Pulmonary artery endothelial cell (primary cell): ENCODE measurements at places on chromosomes 1 and 21.

DNA sequence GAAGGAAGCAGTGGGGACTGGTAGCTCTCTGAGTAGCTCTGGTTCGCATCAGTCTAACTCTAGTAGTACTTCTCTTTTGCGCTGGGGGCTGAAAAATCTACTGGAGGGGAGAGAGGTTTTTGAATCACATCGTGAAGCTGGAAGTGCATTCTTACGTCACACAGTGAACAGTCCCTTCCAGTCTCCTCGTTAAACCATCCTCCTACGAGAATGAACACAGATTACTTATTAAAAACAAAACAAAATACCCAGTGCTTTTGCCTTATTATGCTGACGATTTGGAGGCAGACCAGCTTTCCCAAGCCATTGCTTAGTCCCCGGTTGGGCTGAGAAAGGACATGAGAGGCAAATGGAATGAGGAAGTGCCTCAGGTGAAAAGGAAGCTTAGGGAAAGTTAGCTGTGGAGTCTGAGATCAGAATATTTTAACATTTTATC is 16.1 kb downstream of the HUNK start:
- no peak for DNase-seq

GRCh38 chr1:97864615-97865014 is 56.2 kb downstream of the DPYD start:
- DNase-seq = no peak

GRCh38 chr1:234460652-234461051 is 18.3 kb downstream of the TARBP1 start:
- no peak for DNase-seq

DNA sequence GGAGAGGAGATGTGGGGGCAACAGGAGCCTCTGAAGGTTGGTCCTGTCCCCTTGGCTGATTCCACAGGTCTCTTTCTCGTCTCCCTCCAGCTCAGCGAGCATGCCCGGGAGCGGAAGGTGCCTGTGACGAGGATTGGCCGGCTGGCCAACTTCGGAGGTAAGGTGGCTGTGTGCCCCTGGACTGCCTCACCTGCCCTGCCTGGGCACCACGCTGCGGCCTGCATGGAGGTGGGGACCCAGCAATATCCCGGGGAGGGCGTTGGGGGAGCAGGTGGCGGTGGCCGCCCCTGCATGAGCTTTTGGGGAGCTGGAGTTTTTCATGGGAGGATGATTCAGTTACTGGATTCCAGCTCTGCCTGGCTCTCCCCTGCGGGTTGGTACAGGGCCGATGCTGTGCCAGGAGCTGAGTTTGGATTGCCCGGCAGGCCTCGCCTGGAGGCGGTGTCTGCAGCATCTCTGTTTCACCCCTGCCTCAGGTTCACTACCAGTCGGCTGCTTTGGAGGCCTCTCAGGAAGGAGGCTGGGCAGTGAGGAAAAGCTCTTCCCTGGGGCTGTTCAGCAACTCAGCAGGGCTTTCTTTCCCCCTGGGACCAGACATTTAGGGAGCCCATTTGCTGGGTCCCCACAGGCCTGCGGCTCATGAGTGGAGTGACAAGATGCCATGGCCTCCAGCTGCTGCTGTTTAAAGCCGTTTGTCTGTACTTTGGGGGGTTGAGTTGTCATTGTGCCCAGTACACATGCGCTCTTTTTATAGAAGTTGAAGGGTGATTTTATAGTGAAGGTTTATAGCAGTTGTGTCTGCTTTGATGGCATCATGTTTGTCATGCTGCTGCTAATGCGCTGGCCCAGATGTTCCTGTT is 25.7 kb downstream of the COQ8A start:
- no peak for DNase-seq

DNA sequence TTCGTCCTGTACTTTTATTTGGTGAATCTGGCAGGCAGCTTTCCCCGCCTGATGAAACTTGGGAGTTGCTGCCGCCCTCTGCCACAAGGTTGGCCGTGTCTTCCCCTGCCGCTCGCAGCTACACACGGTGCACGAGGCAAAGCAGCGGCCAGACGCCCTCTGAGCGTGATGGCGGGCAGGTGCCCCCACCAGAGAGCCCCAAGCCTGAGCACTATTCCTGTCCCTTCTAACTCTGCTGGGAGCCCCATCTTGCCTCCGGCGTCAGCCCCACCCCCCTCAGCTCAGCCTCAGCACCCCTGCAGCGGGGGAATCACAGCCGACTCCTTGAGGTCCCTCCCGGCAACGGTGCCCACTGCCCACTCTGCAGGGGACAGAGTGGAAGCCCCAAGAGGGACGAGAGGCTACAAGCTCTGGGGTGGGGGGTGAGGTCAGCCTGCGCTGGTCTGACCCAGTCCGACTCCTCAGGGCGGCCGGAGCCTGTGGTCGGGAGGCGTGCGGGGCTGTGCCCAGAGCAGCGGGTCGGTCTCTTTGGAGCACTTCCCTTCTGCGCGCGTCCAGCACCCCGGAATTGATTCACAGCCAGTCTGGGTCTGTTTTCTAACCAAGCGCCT is 41.3 kb downstream of the RIPK4 start:
- DNase-seq = no peak

GRCh38 chr1:30773722-30774358 is 16.3 kb upstream of the LAPTM5 start:
- DNase-seq = no peak

DNA sequence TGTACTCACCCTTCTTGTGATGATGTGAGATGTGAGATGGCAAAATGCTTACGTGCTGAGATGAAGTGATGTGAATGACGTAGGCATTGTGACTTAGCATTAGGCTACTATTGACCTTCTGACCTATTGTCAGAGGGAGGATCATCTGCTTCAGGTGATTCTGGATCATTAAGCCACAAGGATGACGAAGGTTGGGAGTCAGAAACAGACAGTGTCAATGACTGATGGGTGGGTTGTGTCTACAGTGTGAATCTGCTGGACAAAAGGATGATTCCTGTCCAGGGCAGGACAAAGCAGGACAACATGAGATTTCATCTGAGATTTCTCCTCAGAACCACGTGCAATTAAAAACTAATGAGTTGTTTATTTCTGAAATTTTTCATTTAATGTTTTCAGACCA is 129.0 kb downstream of the GABPA start:
- DNase-seq = no peak

- no peak for DNase-seq
These were observed 65.4 kb downstream of the AK4 start for GRCh38 chr1:65213271-65214023.

DNA sequence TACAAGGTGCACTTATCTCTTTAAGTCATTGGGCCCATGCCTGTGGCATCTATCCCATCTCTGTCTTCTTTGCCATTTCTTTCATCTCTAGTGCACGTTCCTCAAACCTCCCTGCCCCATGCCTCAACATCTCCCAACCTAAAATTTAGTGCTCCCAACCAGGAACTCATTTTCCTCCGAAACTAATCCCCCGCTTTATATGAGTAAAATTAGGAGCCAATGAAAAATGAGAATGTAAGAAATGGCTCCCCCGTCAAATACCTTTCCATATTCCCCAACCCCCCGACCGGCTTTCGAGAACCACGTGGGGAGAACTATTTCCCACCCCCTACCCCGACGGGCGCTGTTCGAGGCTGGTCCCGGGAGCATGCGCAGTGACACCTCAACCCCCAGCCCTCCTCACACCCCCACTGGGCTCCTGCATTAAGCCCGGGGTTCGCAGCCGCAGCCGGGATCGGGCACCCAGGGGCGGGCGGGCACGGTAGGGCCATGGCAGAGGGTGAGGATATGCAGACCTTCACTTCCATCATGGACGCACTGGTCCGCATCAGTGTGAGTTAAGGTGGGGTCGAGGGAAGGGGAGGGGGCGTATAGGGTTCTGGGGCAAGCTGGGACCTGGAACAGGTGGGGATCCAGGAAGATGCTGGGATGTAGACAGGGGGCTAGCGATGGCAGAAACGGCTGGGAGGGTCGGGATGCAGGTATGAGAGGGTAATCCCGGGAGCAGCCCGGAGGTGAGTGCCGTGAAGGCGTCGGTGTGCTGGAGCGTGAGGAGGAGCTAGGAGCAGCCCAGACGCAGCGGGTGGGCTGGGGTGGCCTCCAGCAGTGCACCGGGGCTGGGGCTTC is at the start of gene TRIM46:
TSS of gene TRIM46 (plus strand) at position 372 of the 846 bp plus-strand sequence. CDS start at position 490, 118 bp downstream.
- no peak for DNase-seq

GRCh38 chr1:234584926-234585325 is 25.1 kb downstream of the IRF2BP2 start:
- no peak for DNase-seq

GRCh38 chr1:19070891-19071621 is 114.6 kb upstream of the IFFO2 start:
- DNase-seq = no peak

DNA sequence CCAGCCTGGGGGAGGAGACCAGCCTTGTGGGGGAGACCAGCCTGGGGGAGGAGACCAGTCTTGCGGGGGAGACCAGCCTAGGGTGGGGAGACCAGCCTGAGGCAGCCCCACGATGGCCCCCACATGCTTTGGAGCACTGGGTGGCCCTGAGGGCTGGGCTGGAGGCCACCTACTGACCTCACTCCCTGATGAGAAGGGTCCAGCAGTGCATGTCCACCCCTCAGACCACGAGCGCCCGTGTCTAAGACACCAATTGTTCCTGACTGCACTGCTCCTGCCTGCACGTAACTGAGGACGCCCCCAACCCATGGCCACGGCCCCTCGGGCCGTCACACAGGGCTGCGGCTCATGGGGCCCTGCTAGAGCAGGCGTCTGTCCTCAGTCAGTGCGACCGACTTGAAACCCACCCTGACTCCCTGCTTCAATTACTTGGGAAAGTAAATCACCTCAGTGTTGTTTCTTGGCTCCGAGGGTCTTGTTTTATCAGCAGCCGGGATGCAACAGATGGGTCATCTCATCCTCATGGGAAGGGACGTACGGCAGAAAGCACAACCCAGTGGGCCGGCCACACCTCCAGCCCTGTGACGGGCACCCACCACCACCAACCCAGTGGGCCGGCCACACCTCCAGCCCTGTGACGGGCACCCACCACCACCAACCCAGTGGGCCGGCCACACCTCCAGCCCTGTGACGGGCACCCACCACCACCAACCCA is at the start of gene SPATC1L:
TSS of gene SPATC1L (minus strand) at position 550 of the 715 bp plus-strand sequence. CDS start 1,643 bp downstream, outside the sequence.
- DNase-seq = peak; percentile 27

- DNase-seq = no peak
These were observed 33.3 kb downstream of the COQ8A start for GRCh38 chr1:226973371-226973897.

GRCh38 chr1:117793413-117793812 is 136.0 kb downstream of the GDAP2 start:
- DNase-seq = no peak

DNA sequence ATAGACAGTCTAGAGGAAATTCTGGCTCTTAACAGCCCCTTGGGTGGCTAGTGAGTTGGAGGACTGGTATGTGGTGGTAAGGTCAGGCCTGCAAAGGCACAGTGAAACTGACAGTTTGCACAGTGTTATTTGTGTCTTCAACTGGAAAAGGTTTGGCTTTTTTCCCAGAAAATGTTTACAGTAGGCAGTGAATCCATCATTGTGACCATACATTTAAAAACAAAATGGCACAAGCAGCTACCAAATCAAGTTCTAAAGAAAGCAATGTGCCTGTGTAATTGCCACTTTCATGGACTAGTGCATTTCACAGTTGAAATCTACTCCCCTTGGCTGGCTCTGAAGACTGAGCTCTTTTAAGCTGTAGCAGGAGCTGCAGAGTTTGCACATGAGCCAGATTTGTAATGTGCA is 24.8 kb downstream of the ATPAF1 start:
- DNase-seq = peak; percentile 20

DNA sequence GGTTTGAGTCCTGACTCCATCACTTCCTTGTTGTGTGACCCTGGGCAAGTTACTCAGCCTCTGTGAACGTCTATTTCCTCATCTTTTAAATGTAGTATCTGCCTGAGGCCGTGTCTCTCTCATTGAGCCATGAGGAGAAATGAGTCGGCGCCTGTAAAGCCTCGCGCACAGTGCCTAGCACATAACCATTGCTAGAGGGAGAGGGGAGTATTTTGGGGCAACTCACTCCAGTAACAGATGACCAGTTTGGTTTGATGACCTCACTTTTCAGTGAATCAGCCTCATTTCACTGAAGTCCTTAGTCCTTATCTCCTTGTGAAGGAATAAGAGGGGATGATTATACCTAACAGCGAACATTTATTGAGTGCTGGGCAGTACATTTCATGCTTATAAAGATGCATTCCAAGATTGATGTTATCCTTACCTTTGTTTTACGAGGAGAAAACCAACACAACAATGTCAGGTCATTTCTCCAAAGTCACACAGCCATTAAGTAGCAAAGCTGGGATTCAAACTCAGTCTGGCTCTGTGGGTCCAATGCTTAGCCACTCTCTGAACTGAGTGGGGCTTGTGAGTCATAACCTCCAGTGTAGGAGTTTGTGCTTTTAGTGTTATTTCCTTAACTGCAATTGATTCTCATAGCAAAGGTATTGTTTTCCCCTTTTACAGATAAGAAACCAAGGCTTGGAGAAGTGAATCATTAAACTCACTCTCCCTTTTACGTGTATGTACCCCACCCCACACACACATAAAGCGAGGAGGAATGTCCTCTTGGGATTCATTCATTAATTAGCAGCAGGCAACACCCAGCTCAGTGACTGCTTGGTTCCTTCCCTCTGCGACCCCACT is 25.9 kb downstream of the KCNC4 start:
- DNase-seq = peak; percentile 39

- DNase-seq = peak; percentile 3
These were observed 78.6 kb downstream of the HHAT start for GRCh38 chr1:210407207-210407886.

DNA sequence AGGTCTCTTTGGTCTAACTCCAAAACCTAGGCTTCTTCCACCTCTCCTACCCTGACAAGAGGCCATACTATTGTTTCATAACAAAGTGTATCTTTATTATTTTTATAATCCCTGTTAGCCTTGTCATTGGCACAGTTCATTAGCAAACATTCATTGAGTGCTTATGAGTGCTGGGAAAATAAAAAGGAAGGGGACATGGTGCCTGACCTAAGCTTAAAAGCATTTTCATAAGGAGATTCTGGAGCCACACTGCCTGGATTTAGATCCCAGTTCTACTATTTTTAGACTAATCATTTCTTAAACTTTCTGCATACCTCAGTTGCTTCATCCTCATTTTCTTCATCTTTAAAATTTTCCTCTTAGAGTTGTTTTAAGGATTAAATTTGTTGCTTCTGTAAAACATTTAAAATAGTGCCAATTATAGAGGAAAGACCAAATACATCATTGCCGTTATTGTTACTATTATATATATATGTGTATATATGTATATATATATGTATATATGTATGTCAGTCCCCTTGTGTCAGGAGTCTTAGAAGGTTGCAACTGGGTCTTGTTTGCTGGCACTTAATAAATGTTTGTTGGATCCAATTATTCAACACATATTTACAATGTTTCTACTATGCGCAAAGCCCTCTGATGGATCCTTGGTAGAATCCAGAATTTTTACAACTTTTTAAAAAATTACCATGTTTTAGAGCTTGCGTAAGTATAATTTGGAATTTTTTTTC is 250.9 kb upstream of the SGIP1 start:
- DNase-seq = no peak

- no peak for DNase-seq
These were observed 54.1 kb downstream of the ECE1 start for GRCh38 chr1:21236178-21236577.
